ENCODE measurements at places on chromosomes 13 and 19. TPM values are rescaled to one million over a fixed set of nuclear protein-coding genes. Genes with fewer than 3 reads are reported as not detected.

- no peak for DNase-seq
- H3K36me3 ChIP-seq: no peaks in the 10 kb centered on the region
- H3K4me1 ChIP-seq: no peaks in the 10 kb centered on the region
- H3K4me3 ChIP-seq: no peak overlapping the region
Observed at GRCh38 chr19:31538879-31539278, 189.6 kb upstream of the TSHZ3 start.

DNA sequence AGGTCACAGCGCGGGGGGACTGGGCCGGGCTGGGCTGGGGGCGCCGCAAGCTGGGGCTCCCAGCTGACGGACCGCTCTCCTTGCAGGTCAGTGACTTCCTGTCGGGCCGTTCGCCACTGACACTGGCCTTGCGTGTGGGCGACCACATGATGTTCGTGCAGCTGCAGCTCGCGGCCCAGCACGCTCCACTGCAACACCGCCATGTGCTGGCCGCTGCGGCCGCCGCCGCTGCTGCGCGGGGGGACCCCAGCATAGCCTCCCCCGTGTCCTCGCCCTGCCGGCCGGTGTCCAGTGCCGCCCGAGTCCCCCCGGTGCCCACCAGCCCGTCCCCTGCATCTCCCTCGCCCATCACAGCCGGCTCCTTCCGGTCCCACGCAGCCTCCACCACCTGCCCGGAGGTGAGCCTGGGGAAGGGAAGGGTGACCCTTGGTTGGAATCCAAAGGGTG lies 5.7 kb downstream of the MIDN start:
- no peak overlapping the region for H3K4me3 ChIP-seq
- no peak overlapping the region for H3K27ac ChIP-seq
- H3K4me1 ChIP-seq: peaks cover 21% of the 10 kb centered on the region
- H3K36me3 ChIP-seq: peaks cover 17% of the 10 kb centered on the region

DNA sequence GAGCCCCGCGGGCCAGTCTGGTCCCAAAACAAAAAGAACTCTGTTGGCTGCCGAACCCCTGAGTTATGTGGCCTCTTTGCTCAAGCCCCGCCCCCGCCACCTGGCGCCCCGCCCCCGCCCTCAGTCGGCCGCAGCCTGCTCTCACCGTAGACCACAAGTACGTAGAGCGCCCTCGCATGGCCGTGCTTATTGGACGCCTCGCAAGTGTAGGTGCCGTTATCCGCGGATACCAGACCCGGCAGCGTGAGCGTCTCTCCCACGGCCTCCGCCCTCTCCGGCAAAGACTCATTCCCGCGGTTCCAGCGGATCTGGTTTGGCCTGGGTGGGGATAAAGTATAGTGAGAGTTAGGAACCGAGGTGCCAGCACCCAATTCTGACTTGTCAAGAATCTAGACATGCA lies 5.5 kb upstream of the ZNF428 start:
- H3K4me3 ChIP-seq: no peak overlapping the region
- H3K36me3 ChIP-seq: peaks cover 2% of the 10 kb centered on the region
- DNase-seq: peak; percentile 87
- H3K27me3 ChIP-seq: peaks cover 10% of the 10 kb centered on the region
- peak overlapping the region; percentile 51 for H3K27ac ChIP-seq
- peaks cover 17% of the 10 kb centered on the region for H3K4me1 ChIP-seq

DNA sequence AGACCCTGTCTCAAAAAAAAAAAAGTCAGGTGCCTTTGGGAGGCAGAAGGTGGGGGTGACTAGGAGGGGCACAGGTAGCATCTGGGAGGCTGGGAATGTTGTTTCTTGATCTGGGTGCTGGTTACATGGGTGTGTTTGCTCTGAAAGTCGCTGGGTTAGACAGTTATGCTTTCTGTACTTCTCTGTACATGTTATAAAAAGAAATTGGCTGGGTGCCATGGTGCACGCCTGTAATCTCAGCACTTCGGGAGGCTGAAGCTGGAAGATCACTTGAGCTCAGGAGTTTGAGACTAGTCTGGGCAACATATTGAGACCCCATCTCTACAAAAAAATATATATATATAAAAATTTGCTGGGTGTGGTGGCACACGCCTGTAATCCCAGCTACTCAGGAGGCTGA lies 15.1 kb downstream of the NOSIP start:
- peak overlapping the region; percentile 13 for H3K4me3 ChIP-seq
- H3K27me3 ChIP-seq: no peaks in the 10 kb centered on the region
- peaks cover 67% of the 10 kb centered on the region for H3K4me1 ChIP-seq
- no peak for DNase-seq

The PSG6 gene
- total RNA-seq: not detected

The DNASE2 gene
- 30.4 TPM for total RNA-seq

The DNMT1 gene
- total RNA-seq: 347 TPM

GRCh38 chr13:90751026-90751425 lies 596.5 kb upstream of the MIR17HG start:
- no peaks in the 10 kb centered on the region for H3K27me3 ChIP-seq
- H3K4me3 ChIP-seq: no peak overlapping the region
- H3K36me3 ChIP-seq: no peaks in the 10 kb centered on the region
- H3K4me1 ChIP-seq: no peaks in the 10 kb centered on the region
- no peak overlapping the region for H3K27ac ChIP-seq

- H3K4me3 ChIP-seq: no peak overlapping the region
- H3K36me3 ChIP-seq: no peaks in the 10 kb centered on the region
- H3K27ac ChIP-seq: no peak overlapping the region
- no peaks in the 10 kb centered on the region for H3K27me3 ChIP-seq
- no peaks in the 10 kb centered on the region for H3K4me1 ChIP-seq
Observed at GRCh38 chr19:55913643-55914268, 18.4 kb downstream of the NLRP13 start.

- peaks cover 2% of the 10 kb centered on the region for H3K36me3 ChIP-seq
- H3K4me1 ChIP-seq: peaks cover 25% of the 10 kb centered on the region
- H3K4me3 ChIP-seq: no peak overlapping the region
- DNase-seq: no peak
- peaks cover 14% of the 10 kb centered on the region for H3K27me3 ChIP-seq
- H3K27ac ChIP-seq: no peak overlapping the region
Observed at GRCh38 chr13:50712456-50712855, 131.0 kb downstream of the DLEU7 start.

DNA sequence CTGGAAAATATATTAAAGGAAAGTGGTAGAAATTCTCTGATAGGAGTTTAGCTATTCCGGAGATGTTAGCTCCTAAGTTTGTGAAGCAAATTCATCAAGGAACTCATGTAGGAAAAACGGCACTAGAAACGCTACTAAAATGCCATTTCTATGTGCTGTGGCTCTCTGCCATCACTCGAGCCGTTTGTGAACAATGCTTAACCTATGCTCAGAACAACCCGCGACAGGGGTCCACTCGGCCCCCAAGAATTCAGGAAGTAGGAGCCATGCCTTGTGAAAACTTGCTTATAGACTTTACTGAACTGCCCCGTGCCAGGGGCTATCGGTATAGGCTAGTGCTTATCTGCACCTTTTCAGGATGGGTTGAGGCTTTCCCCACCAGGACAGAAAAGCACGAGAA lies 14.2 kb upstream of the SLC15A1 start:
- no peak overlapping the region for H3K27ac ChIP-seq
- no peaks in the 10 kb centered on the region for H3K36me3 ChIP-seq
- no peak overlapping the region for H3K4me3 ChIP-seq
- no peaks in the 10 kb centered on the region for H3K4me1 ChIP-seq
- no peak for DNase-seq
- peaks cover 11% of the 10 kb centered on the region for H3K27me3 ChIP-seq

DNA sequence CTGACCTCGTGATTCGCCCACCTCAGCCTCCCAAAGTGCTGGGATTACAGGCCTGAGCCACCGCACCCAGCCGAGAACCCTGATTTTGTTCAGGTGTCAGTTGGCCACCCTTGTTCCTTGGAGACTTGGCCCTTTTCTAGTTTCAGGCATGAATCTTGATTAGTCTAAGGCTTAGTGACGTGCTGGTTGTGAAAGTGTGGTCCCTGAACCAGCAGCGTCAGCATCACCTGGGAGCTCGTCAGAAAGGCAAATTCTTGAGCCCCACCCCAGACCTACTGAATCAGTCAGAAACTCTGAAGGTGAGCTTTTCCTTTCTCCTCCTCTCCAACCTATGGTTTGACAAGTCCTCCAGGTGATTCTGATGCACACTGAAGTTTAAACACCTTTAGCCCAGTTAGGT lies 35.2 kb downstream of the CACNG6 start:
- H3K4me1 ChIP-seq: peaks cover 10% of the 10 kb centered on the region
- no peak overlapping the region for H3K4me3 ChIP-seq
- no peak for DNase-seq
- no peak overlapping the region for H3K27ac ChIP-seq
- no peaks in the 10 kb centered on the region for H3K36me3 ChIP-seq
- H3K27me3 ChIP-seq: peaks cover 10% of the 10 kb centered on the region

Data from activated naive CD8-positive, alpha-beta T cell treated with anti-CD3 and anti-CD28 coated beads, Interleukin-2, amount 10 ng/mL, durations not matched to agents 7 days and 5 days (primary cell).